Astrocyte of the spinal cord (primary cell): ENCODE measurements at places on chromosomes 1 and 21.

DNA sequence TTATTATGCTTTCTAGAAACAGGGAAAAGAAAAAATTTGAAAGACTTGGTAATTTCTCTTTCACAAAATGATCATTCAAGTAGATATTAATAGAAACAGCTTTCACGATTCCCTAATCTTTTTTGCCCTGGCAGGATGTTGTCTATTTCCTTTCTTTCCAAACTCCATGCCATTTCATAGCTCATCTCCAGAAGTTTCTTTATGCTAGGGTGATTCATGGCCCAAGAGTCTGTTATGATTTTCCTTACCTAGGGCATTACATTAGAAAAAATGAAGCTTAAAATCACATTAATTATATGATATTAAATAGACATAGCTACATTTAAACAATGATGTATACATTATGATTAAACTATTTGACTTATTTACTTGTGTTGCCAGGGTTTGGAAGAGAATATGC, 762.1 kb downstream of the LTN1 start:
- no peak for DNase-seq

DNA sequence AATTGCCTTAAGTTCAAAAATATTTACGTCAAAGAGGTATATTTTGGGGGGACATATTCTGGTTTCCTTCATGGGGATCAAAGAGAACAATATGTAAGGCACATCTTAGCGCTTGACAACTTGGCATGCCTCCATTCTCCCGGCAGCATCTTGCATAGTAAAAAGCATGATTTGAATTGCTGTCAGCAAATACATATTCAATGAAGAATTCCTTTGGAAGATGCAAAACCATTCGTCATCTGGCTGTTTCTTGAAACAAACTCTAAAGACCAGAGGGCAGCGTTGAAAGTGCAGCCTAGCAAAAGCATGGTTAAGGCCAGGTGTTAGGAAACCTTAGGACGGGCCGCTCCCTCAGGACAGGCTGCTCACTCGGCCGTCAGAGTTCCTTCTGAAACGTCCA, 3.4 kb upstream of the PIK3CD start:
- no peak for DNase-seq

GRCh38 chr1:18001725-18002124, 105.9 kb upstream of the IGSF21 start:
- DNase-seq = no peak

- no peak for DNase-seq
These were observed 249.1 kb upstream of the POGK start for GRCh38 chr1:166590161-166590560.

DNA sequence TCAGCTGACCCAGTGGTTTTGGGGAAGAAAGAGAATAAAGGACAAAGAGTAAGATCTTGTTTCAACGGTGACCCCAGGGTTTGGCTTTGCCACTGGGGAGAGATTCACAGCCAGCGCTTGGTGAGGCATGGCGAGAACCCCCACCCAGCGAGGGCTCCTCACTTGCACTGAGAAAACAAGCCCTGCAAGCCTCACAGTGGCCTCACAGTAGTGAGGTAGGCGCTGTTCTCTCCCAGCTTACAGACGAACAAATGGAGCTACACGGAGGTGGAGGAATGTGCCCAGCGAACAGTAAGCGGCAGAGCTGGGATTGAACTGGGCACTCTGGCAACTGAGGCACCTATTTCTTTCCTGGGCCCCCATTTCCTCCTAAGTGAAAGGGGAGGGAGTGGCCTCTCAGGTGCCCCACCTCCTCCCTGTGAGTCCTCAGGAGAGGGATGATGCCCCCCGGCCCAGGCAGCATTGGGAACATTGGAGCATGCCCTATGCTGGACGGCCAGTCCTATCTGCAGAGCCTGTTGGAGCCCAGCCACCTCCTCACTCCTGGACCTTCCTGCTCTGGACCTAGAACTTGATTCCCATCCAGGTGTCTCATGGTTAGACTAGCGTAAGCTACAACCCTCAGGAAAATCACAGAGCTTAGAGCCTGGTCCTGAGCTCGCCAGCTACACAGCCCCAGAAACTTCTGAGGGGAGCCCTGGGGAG, 73.4 kb upstream of the EDN2 start:
- DNase-seq = no peak

DNA sequence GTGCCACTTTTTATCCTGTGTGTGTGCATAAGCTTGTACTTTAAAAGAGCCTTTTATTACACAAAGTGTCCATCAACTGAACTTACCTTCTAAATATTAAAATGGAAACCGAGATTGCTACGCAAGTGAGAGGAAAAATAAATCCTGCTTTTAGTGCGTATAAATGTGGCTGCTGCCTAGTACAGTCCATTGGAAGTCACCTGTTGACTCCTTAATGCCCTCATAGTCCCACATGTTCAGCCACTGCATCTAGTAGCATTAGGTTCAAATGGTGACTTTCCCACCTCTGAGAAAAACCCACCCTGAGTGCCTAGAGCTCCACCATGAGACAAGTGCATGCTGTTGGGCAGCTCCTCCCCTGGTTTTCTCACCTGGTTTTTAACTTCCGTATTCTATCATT, 53.0 kb downstream of the LHX4 start:
- DNase-seq = no peak

DNA sequence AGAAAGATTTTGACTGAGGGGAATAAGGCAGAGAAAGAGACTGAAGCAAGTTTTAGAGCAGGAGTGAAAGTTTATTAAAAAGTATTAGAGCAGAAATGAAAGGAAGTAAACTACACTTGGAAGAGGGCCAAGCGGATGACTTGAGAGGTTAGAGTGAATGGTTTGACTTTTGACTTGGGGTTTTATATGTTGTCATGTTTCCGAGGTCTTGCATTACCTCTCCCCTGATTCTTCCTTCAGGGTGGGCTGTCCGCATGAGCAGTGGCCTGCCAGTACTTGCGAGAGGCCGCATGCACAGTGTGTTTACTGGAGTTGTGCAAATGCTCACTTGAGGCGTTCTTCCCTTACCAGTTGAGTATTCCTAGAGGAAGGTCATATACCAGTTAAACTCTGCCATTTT, 13.0 kb upstream of the DENND2D start:
- no peak for DNase-seq

- DNase-seq = no peak
These were observed 47.9 kb downstream of the MACO1 start for GRCh38 chr1:25478633-25479032.

GRCh38 chr1:211287218-211287617, 28.1 kb downstream of the RCOR3 start:
- no peak for DNase-seq

DNA sequence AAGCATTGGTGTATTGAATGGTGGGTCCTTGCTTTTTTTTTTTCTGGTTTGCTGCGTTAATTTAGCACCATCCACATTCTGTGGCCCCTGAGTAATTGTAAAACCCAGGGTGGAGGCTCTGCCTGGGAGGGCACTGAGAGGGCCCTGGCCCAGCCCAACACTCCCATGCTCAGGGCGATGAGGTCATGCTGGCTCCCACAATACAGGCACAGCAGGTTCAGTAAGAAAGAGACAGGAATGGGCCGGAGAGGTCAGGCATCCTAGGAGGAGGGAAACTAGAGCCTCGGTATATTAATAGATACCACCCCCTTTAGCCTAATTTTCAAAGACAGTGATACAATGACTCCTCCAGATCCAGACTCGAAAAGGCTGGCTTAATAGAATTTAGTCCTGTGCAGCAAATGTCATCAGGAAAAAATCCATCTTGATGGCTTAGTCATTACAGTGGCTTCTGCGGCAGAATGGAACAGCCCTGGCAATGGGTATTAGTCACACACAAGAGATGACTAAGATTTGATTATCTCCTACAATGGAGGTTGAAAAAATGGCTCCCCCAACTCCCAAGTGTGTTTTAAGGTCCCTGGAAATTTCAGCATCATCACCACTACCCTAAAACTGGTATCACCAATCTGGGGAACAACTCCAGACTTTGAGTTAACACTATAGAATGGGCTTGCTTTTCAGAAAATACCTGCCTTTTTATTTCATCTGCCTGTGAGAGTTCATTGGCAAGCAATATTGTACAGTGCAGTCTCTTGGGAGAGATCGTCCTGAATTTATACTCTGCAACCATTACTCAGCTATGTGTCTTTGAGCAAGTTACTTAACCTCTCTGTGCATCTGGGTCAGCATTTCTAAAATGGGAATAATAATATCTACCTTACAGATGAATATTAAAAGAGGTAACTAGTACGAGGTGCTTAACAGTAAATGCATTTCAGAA, 43.9 kb upstream of the LYST start:
- DNase-seq = peak; percentile 97

DNA sequence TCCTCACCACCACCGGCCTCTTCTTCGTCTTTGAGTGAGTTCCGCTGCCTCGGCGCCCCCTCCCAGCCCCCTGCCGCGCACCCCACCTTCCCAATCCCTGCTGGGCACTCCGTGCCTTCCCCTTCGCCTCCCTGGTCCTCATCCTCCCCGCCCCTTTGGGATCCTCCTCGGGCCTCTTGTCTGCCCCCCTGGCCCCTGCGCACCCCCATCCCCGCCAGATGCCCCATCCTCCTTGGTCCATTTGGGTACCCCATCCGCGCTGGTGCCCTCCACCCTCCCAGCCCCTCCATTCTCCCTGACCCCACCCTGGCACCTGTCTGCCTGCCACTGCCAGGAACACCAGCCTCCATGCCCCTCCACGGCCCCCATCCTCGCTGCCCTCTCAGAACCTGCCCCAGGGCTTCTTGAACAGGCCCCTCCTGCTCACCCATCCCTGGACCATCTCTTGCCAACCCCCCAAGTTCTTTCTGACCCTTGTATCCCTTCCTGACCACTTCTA, 667 bp downstream of the ZDHHC18 start:
- no peak for DNase-seq

- DNase-seq = peak; percentile 46
These were observed 1.9 kb upstream of the PIGV start for GRCh38 chr1:26785611-26786436.
